Myocyte (in vitro differentiated cells): ENCODE measurements at places on chromosomes 12 and 14.

- no peak for DNase-seq
Observed at GRCh38 chr14:29163109-29163508, 396.5 kb downstream of the FOXG1 start.

- DNase-seq: no peak
Observed at GRCh38 chr14:44353805-44354204, 153.3 kb downstream of the FSCB start.

DNA sequence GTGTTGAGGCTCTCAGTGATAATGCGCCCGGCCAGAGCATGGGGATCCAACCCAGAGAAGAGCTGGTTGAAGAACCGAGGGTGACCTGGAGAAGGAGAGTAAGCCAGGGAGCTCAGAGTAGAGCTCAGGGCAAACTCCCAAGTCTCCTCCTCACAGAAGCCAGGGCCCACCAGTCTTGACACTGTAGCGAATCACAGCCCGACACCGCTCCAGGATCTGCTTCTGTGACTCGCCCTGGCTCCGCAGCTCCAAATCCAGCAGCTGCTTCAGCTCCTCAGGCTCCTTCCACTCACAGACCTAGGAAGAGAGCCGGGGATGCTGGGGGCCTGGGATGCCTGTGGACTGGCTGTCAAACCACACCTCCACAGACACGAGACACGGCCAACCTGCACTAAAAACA, 8.2 kb upstream of the ZNF740 start:
- DNase-seq: peak; percentile 84

DNA sequence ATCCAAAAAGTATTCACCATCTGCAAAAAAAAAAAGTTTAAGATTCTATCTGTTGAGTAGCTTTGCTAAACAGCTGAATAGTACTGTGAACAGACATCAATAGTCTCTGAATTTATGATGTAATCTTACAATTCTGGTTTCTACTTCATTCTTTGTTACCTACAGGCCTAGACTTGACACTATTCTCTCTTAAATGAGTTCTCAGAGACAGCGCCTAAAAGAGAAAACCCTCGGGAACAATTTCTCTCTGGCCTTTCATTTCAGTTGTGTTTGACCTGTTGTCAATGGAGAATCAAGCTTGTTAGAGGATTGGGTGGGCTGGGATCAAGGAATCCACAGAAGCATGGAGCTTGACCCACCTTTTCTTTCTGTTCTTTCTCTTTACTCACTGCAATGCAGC, 5.9 kb upstream of the TWF1 start:
- DNase-seq: no peak

GRCh38 chr12:111428728-111429175, 23.0 kb downstream of the SH2B3 start:
- DNase-seq: no peak

- no peak for DNase-seq
Observed at GRCh38 chr12:41504976-41505375, 316.9 kb downstream of the PDZRN4 start.
